ENCODE measurements at places on chromosomes 3 and 15. TPM values are rescaled to one million over a fixed set of nuclear protein-coding genes. Genes with fewer than 3 reads are reported as not detected.

GRCh38 chr15:45704329-45705249 is 69.8 kb downstream of the SQOR start:
- peak; percentile 24 for DNase-seq

DNA sequence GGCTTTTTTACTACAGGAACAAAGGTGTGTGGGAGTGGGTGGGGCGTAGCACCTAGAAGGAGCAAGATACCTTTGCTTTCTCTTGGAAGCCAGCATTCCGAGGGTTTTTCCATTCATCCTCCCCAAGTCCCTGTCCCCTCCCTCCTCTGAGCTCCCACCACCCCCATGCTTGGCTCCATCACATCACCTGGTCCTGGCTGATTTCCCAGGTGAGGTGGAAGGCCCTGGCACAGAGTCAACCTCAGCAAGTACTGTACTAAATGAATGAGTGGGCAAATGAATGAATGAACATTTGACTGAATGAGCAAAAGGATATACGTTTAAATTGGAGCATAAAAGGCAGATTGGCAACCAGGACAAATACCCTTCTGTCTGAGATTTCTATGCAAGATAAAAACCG is 45.4 kb downstream of the DZIP1L start:
- no peak for DNase-seq

- no peak for DNase-seq
These were observed 198.6 kb upstream of the FEZF2 start for GRCh38 chr3:62571916-62572315.

DNA sequence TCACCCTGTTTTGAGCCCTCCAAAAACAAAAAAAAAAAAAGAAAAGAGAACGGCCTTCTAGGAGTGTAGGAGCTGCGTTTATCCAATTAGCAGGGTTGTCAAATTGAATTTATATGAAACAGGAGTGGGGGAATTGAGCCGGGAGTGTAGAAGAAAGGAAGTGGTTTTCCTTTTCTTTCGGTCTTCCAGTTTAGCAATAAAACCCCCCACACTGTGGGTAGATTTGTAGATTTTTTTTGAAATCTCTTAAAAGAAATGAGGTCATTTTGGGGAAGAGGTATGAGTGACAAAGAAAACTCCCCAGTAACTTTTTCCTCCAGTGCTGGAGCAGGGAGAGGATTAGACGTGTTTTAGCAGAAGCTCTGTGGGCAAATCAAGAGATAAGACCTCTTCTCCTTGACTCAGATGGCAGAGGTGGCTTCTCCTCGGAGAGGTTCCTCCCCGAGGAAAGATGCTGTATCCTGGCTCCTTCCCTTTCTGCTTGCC is 30.8 kb downstream of the BOC start:
- DNase-seq = no peak

DNA sequence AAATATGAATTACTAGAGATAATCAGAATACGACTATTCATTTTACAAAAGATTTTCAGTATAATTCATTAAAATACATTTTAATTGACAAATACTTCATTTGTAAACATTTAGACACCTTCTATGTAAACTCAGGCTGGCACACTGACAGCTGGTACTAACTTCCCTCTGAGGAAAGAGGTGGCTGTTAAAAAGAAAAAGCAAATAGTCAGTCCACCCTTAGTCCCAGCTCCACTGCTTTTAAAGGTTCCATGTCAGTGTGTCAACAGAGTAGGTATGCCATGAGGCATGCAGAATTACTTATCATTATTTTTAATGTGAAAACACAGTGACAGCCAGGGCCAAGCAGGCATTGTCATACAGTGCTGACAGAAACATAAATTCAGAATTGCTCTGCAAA is 16.1 kb downstream of the TM6SF1 start:
- no peak for DNase-seq

GRCh38 chr3:89859757-89860156 is 752.3 kb downstream of the EPHA3 start:
- no peak for DNase-seq

- DNase-seq = no peak
These were observed 41.2 kb downstream of the CEP63 start for GRCh38 chr3:134527037-134527436.

The SLC2A2 gene
- not detected for total RNA-seq

The NR2E3 gene
- not detected for total RNA-seq
